ENCODE measurements at places on chromosomes 1 and 21. TPM values are rescaled to one million over a fixed set of nuclear protein-coding genes. Genes with fewer than 3 reads are reported as not detected.
A peak's percentile ranks its signal among the peaks of the same experiment; 100 is the strongest.

DNA sequence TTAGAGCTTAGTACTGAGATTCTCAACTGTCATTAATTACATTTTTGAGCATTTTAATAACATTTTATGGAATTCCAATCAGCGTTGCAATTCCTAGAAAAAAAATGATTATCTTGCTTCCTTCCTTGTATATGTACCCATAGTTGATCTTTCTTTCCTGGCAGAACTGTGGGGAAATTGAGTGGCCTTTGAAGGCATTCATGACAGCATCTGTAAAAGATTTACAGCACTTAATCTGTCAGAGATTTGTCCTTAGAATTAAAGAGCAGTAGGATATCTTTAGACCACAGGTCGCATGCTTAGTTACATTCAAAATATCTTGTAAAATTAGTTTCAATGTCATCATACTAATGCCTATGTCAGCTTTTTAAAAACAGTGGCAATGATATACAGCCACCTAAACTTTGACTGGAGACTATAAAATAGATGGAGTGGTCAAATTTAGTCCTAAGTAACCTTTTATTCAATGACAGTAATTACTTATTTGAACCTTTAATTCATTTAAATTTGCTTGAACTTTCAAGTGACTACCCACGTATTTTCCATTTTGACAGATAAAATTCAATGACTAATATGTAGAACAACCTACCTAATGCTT, 692.0 kb downstream of the NCAM2 start:
- H3K4me3 ChIP-seq: no peak overlapping the region
- H3K27ac ChIP-seq: no peak overlapping the region
- H3K27me3 ChIP-seq: no peaks in the 10 kb centered on the region
- no peaks in the 10 kb centered on the region for H3K36me3 ChIP-seq
- no peaks in the 10 kb centered on the region for H3K4me1 ChIP-seq
- DNase-seq: no peak

DNA sequence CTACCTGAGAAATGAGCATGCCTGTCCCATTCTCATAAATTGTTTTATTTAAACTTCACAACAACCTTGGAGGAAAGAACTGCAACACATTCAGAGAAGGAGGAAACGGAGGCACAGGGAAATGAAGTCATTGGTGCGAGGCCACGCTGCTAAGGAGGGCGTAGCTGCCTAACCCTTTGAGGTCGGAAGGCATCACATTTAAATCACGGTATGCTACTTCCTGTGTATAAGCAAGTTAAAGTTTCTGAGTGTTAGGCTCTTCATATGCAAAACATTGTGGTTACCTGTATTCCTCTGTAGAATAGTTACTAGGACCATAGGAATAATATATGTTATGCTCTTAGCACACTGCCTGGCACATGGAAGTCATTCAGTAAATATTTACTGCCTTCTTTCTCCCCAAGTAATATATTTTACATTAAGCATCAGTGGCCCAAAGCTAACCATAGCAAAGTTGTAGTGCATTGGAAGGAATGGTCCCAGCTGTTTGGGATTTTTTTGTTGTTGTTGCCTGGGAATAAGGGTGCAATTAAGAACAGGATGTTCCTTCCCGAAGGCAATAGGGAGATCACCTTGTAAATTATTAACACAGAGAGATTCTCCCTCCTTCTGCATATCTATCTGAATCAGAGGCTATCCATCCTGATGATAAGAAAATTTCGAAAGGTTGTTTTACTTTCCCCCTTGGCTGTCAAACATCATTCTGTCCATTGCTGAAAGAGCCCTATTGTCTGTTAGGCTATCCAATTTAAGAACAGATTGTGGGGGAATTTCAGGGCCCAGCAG, 192.2 kb upstream of the C8B start:
- H3K27ac ChIP-seq: no peak overlapping the region
- no peaks in the 10 kb centered on the region for H3K4me1 ChIP-seq
- no peak for DNase-seq
- H3K4me3 ChIP-seq: no peak overlapping the region
- H3K27me3 ChIP-seq: 0 out of 2 replicates have a peak, but pooled peaks cover 3% of the 10 kb centered on the region

DNA sequence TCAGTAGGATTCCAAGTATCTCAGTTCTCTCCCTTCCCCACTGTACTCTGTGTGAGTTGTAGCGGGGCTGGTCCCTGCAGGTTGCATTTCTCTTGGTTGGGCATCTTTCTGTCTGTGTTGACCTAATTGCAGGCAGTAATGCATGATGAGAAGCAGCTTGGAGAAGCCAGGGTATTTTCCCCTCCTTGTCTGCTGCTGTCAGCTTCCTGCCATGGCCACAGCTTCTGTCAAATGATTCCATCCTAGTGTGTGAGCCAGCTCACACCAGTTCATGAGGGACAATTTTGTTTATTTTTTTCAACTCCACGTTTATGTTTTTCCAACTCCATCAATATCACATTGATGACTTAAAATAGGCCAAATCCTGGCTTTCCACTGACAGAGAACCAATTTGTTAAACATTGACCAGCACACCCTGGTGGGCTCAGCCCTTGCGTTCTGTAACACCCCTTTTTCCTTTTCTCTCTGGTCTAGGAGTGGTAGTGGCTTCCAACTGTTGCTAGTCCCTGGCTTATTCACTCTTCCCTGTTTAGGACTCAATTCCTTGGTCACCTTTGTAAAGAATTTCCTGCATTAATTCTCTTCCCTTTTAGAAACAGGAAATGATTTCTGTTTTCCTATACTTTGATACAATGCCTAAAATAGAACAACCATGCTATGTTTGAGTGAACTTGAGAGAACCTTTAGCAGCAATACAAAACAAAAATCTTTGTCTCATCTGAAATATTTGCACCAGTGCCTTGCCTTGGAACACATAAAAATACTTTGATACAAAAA, 44.9 kb upstream of the APOBEC4 start:
- no peaks in the 10 kb centered on the region for H3K4me1 ChIP-seq
- H3K36me3 ChIP-seq: no peaks in the 10 kb centered on the region
- no peak for DNase-seq
- no peaks in the 10 kb centered on the region for H3K27me3 ChIP-seq
- H3K4me3 ChIP-seq: no peak overlapping the region

GRCh38 chr1:62964141-62964540, 180.2 kb downstream of the ATG4C start:
- H3K27ac ChIP-seq: no peak overlapping the region
- peaks cover 7% of the 10 kb centered on the region for H3K4me1 ChIP-seq
- no peaks in the 10 kb centered on the region for H3K27me3 ChIP-seq
- H3K36me3 ChIP-seq: no peaks in the 10 kb centered on the region
- DNase-seq: no peak
- H3K4me3 ChIP-seq: no peak overlapping the region

- H3K36me3 ChIP-seq: peaks cover 24% of the 10 kb centered on the region
- DNase-seq: no peak
- no peaks in the 10 kb centered on the region for H3K4me1 ChIP-seq
- no peaks in the 10 kb centered on the region for H3K27me3 ChIP-seq
- no peak overlapping the region for H3K27ac ChIP-seq
Observed at GRCh38 chr1:212771341-212771740, 20.2 kb downstream of the NSL1 start.

DNA sequence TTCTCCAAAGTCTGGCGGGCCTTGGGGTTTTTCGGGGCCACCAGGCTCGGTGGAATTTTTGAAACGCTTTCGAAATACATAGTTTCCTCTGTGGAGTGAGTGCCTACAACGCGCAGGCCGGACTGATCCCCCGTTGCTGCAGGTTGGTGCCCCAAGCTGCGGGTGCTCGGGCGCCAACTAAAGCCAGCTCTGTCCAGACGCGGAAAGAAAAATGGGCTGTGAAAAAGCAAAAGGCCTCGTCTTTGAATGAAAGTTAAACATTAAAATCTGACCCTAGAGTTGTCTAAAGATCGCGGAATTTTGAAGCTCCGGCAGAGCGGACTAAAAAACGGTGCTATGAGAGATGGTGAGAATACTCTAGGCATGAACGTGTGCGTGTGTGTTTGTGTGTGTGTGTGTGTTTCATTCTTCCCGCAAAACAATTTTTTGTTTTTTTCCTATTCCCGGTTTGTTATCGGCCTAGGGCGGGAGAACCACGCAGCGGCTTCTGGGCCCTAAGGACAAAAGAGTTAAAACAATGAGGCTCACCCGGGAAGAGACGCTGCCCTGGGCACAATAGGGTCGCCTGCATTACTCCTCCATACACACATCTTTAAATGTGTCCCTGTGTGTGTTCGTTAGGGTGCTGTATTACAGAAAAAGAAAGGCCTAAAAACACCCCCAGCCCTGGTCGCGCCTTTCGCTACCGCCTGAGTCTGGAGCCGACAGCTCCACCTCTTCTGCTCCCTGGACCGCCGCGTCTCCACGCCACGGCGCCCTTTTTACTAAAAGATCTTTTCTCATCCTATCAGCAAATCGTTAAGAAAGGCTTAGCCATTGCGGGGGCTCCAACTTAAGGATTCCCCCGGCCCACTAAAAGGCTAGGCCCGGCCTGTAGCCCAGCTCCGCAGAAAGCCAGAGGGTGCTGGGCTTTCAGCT, 3.2 kb downstream of the TBX15 start:
- peak overlapping the region; percentile 86 for H3K4me3 ChIP-seq
- peaks cover 59% of the 10 kb centered on the region for H3K36me3 ChIP-seq
- peak; percentile 33 for DNase-seq
- H3K27ac ChIP-seq: peak overlapping the region; percentile 95

DNA sequence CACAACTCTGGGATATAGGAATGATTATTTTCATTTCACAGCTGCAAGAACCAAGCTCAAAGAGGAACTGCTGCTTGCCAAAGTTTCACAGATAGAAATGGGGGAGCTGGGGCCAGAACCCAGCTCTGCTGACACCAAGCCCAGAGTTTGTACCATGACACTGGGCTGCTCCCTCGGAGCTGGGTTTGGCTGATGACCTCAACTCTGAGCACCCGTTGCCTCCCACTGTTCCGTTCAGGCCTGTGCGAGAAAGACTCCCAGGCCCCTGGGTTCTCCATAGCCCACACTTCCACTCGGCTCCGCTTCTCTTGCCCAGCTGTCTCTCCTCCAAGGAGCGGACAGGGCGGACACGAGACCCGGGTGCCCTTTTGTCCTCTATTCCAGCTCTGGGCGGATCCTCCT, 55.2 kb downstream of the NGF start:
- no peak overlapping the region for H3K27ac ChIP-seq
- DNase-seq: no peak
- no peaks in the 10 kb centered on the region for H3K36me3 ChIP-seq
- H3K4me1 ChIP-seq: no peaks in the 10 kb centered on the region

GRCh38 chr1:161915051-161915503, 108.6 kb downstream of the OLFML2B start:
- peaks cover 7% of the 10 kb centered on the region for H3K36me3 ChIP-seq
- H3K4me1 ChIP-seq: peaks cover 16% of the 10 kb centered on the region
- no peaks in the 10 kb centered on the region for H3K27me3 ChIP-seq
- H3K4me3 ChIP-seq: no peak overlapping the region

DNA sequence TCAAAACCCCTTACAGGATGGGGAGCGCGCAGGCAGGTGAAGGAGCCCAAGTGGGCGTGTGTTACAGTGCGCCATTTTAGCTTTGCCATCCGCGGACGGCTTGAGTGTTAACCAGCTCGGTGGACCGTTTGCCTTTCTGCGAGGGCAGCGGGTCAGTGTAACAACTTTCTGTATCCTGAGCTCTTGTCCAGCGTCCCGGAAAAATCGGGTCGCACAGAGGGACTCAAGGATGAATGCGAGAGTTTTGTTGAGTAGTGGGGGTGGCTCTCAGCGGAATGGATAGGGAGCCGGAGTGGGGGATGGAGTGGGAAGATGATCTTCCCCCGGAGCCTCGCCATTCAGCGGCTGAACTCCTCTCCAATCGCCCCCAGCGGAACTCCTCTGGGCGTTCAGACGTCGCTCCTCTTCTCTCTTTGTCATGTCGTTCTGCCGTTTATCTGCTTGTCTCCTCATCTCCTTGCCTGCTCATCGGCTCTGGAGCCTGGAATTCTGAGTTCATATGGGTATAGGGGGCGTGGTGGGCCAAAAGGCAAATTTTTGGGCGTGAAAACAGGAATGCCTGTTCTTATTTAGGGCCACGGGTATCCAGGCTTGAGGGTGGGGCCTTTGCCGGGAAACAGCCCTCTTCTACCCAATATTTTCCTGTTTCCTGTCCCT, 295.4 kb downstream of the CTH start:
- no peaks in the 10 kb centered on the region for H3K4me1 ChIP-seq
- no peaks in the 10 kb centered on the region for H3K36me3 ChIP-seq
- no peaks in the 10 kb centered on the region for H3K27me3 ChIP-seq
- no peak overlapping the region for H3K4me3 ChIP-seq
- H3K27ac ChIP-seq: no peak overlapping the region
- DNase-seq: no peak

- no peaks in the 10 kb centered on the region for H3K4me1 ChIP-seq
- no peaks in the 10 kb centered on the region for H3K36me3 ChIP-seq
Observed at GRCh38 chr1:18536915-18537314, 56.2 kb downstream of the KLHDC7A start.

- no peaks in the 10 kb centered on the region for H3K36me3 ChIP-seq
- no peak overlapping the region for H3K4me3 ChIP-seq
- peaks cover 13% of the 10 kb centered on the region for H3K4me1 ChIP-seq
- H3K27me3 ChIP-seq: no peaks in the 10 kb centered on the region
- H3K27ac ChIP-seq: no peak overlapping the region
- no peak for DNase-seq
Observed at GRCh38 chr1:227390525-227390924, 72.2 kb upstream of the CDC42BPA start.

S100A14 gene
- total RNA-seq: not detected

AMPD1 gene
- total RNA-seq: not detected

KCNE2 gene
- not detected for total RNA-seq

CFAP57 gene
- total RNA-seq: 0.04 TPM

OPRD1 gene
- total RNA-seq: 60.2 TPM

FAM177B gene
- not detected for total RNA-seq
